Hippocampal formation (tissue), 2 donors: ENCODE measurements at places on chromosomes 11 and 22.

DNA sequence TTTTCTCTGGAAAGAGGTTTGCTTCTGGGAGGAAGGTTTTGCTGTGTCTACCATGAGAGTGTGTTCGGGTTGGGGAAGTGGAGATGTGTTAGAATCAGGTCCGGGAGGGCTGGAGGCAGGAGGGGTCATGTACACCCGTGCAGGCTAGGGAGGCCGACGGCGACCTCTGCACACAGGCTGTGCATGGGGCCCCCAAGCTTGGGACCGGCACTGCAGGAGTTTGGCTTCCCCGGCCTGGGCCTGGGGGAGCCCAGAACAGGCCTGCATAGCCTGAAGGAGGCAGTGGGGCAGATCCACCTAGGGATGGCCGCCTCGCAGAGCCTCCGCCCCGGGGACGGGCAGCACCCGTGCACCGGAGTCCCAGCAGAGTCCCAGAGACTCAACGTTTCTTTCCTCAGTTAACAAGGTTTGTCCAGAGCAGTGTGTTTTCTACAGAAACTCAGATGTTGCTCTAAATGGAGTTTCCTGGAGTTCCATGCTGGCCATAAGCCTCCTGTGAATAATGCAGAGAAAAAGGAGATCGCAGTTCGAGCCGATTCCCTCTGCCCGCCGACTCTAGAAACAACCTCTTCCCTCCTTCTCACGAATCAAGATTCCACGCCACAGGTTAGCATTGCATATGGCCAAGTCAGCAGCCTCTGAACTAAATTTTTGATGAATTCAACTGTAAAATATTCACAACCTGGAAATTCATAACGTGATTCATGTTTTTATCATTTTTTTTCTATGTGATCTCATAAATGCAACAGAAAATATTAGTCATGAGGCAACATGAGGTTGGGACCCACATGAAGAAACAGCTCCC, 427.3 kb downstream of the BRD1 start:
- DNase-seq = no peak

DNA sequence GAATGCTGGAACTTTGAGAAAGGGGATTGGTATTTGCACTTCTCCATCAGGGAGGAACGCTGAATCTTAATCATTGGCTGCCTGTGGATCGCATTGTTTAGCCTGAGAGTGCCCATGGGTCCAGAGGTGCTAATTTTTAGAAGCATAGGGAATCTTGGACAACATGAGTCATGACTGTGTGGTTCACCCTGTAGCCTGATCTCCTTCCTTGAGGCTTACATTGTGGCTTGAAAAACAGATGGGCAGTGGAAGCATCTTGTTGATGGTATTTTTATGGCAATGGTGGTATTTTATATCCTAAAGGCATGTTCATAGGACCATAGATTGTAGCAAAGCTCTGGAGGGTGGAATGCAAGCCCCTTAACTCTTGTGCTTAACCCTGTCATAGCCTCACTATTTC, 99.2 kb upstream of the DBX1 start:
- no peak for DNase-seq

DNA sequence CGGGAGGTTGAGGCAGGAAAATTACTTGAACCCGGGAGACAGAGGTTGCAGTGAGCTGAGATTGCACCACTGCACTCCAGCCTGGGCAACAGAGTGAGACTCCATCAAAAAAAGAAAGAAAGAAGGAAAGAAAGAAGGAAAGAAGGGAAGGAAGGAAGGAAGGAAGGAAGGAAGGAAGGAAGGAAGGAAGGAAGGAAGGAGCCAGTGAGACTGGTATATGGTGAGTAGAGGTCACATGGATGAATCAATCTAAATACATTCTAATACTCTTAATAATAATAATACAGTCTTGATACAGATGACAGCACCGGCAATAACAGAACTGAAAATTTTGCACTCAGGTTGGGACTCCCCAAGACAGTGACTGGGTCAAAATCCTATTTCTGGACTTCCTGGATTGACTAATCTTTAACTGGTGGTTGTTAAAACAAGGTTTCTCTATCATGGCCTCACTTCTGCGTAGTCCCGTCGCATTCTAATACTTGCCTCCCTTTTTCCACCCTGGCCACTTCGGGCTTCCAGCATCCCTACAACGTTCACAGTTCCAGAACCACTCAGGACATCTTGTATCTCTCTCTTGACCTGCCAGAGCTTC, 53.5 kb upstream of the EIF3M start:
- no peak for DNase-seq

DNA sequence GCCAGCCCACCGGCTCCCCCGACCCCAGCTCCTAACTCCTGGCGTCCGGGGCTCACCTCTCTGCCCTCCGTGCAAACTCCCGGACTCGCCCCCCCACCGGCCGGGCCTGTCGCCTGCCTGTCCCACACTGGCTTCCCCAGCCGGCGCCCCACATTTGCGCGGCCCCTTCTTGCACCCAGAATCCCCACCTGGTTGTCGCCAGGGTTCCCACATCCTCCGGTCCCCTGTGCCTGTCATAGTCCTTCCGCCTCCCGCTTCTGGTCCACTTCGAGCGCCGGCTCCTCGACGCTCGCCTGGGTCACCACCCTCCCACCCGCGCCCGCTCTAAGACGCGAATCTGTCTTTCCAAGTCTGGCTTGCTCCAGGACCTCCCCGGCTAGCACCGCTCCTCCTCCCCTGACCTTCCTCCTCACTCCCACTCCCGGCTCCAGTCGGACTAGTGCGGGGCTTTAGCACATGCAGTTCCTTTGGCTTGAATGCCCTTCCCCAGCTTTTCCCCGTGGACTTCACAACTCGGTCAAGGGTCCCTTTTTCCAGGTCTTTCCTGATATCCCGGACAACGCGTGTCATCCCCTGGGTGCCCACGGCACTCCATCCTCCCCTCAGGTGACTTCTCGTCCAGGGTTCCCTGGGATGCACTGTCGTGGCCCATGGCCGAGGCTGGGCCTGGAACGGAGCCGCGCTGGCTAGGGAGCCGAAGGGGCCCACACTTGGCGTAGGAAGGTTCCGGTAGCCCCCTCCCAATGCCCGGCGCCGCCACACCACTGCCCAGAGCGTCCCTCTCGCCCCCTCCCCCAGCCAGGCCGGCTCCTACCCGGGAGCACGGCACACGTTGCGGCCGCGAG, 635 bp downstream of the SCARF2 start:
- no peak for DNase-seq

DNA sequence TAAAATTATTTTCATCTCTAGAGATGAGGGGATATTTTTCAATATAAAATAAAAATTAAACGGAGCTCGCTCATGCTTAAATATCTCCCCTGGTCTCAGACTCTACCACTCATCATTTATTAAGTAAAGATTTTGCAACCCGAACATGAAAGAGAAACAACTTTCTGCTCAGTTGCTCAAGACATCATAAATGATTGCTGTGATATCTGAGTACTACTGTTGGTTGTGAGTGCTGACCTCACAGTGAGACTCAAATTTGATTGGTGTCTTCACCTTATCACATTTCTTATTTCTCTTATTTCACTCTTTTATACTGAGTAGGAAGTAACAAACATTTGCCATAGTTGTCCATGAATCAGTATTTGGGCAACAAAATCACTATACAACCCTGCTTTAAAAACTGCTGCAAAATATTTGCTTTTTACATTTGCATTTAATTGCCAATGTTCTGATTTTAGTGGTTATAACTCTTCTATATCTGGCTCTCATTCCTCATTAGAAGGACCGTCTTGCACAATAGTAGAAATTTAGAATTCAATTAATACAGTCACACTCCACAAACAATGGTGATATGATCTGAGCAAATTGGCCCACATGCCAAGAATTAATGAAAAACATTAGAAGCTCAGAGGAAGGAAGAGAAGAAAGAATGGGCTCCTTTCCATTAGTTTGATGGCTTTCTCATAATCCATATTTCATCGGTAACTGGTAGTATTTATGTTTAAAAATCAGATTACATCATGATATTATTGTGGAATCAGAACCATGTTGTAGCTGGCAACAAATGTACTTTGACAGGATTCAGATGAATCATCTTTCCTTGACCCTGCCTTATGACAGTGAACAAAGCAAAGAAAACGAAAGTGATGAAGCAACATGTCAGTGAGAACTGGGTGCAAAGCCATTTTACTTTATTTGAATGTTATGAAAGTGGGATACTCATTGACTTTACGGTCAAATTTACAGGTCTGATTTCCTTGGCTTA, 973.6 kb upstream of the TENM4 start:
- DNase-seq = no peak

GRCh38 chr22:17999851-18000250, 24.5 kb downstream of the MICAL3 start:
- DNase-seq = no peak

DNA sequence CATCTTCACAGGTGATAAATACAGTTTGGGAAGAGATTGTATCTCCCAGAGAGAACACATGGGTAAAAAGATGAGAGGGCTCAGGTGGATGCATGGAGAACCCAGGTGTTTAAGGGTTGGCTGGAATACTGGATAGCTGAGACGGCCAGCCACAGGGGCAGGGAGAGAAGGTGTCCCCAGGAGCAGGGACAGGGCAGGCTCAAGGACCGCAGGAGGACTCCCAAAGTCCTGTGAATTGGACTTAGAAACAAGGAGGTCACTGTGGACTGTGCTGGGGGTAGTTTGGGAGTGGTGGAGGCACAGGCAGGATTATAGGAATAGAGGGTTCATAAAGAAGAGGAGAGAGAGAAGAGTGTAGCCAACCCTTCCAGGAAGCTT, 103.8 kb upstream of the PARVA start:
- no peak for DNase-seq

- DNase-seq = no peak
Observed at GRCh38 chr22:37304595-37305343, 22.5 kb downstream of the CYTH4 start.

DNA sequence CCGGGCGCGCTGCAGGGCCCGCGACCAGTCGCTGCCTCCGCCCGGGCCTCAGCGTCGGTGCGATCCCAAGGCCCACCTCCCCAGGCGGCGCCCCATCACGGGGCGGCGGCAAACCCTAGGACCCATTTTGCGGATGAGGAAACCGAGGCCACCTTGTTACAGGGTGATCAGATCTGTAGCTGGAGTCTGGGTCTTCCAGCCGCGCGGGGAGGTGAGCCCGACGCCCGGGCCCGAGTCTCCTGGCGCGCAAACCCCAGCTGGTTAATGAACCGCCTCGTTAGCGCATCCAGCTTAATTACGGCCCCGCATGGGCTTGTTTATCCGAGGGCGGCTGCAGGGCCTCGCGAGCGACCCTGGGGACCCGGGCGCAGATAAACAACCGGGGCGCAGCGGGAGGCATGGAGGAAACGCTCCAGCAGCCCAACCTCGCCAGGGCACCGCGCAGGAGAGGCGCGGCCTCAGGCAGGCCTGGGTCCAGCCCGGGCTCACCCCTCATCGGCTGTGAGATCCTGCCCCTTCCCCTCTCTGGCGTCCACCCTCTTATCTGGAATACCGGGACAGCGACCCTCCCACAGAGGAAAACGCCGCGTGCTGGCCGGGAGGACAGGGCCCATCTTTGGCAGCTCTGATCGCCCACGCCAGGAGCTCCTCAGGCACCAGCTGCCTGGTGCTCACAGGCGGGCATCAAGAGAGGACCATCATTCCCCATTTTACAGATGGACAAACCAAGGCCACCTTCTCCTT, 14.7 kb downstream of the OTUB1 start:
- no peak for DNase-seq

DNA sequence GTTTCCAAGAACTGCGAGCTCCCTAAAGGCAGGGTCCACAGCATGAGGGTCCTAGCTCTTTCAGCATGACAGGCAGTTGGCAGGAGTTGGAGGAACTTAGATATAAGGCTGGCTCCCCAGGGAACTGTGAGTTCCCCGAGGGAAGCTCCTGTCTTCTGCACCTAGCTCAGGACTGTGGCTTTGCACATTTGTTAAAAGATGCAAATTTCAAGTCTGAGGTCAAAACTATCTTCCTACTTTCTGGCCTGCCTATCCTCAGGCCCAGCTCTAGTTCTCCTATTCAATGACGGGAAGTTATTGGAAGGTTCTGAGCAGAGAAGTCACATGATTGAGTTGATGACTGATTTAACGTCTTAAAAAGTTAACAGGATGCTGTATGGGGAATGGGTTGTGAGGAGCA, 11.7 kb upstream of the UCP3 start:
- no peak for DNase-seq

DNA sequence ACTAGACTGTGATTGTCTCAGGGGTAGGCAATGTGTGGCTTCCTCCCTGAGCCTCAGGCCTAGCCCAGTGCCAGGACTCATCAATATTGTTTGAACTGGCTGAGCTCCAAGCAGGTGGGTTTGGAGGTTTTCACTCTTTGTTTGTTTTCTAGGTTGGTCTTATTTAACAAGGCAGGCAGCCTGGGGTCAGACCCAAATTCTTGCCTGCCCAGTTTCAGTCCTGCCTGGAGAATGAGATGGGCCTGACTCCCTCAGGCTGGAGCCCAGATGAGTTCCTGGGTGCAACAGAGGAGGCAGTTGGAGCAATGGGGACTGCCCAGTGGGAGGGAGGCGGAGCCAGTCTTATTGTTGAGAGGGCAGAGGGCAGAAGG, 28.3 kb upstream of the TP53I11 start:
- no peak for DNase-seq
